ENCODE measurements at places on chromosomes 5 and 9.

DNA sequence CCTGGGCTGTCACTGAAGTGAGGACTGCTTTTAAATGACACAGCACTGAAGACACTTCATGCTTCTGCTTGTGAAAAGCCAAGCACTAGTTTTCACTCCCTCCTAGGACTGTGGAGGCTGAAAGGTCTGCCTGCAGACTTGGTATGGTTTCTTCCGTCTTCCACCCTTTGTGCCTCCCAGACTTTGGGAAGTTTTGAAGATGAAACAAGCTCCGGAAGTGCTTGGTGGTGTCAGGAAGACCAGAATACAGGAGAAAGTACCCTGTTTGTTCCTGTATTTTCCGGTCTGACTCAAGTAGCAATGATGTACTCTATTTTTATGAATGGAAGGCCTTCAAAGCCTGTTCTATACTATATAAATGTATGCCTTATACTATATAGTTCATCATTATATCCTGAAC is 222.7 kb downstream of the PDZD2 start:
- no peak for DNase-seq

DNA sequence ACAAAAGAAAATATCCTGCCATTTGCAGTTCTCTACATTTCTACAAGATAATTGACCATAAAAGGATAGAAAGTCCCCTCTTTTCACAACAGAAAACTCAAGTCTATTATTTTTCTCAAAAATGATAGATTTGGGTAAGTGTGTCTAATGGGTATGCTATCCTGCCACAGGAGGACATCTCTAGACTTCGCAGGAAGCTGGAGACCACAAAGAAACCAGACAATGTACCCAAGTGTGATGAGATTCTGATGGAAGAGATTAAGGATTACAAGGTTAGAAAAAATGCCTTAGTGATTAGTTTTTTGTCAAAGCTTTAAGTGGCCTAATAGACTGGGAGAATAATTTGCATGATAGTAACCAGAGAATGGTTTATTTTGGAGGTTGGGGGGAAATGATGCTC is 28.1 kb downstream of the RNF20 start:
- DNase-seq: no peak

DNA sequence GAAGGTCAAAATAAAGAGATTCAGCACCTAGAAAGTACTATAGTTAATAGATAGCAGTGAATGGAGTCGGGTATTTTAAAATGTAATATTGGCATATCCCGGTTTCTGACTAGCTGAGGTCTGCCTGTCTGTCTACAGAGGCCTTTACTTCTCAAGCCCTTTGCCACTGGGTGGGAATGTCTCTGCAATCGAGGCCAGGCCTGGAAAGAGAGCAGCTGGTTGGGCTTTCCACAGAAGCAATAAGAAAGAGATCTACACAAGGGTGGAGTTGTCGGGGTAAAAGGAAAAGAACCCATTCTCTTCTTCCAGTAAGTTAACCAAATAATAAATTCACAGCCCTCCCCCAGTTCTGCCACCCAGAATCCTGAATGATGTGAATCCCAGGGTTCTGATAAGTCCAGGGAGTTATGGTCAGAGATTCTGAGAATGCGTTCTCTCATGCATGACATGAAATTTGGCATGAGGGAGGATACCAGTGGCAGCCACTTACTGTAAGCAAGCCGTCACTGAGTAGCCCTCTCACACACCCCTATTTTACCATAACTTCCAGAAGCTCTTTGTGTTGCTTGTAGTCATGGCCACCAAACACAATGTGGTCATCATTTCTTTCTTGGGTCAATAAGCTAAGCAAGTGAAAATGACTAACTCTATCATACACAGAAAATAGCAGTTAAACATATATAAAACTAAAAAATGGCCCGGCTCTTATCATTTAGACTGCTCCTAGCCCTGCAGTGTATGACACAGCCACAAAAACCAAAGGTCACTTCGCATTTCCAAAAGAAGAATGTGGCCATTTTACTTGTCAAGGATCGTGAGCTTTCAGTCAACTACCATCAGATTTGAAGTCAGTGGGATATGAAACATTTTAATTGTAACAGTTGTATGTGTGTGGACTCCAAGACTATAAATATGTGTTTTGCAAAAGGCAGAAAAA is 185.0 kb downstream of the GLIS3 start:
- DNase-seq: no peak

- DNase-seq: no peak
Measured at GRCh38 chr9:125233678-125234077, 7.5 kb downstream of the HSPA5 start.

DNA sequence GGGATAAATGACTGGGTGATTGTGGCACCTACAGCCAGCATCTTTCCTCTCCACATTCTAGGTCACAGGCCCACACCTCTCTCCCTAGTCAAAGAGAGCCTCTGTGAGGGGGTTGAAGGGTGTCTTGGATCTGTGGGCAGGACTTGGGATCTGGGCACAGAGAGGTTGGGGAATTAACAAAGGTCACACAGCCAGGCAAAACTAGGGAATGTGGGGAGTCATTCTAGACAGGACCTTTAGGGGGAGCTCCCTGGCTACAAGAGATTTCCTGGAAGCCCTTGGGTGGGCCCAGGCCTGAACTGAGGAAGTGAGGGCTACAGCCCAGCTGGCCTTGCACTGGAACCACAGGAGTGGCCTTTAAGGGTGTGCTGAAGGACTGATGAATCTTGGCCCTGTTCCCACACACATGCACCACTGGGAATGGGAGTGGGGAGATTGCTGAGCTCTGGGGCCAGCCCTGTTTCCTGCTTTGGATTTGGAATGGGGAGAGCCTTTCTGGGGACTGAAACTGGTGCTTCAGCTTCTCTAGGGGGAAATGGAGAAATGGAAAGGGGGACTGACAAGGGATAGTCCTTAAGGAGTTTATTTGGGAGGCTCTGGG is 12.4 kb upstream of the CXXC5 start:
- DNase-seq: peak; percentile 47

DNA sequence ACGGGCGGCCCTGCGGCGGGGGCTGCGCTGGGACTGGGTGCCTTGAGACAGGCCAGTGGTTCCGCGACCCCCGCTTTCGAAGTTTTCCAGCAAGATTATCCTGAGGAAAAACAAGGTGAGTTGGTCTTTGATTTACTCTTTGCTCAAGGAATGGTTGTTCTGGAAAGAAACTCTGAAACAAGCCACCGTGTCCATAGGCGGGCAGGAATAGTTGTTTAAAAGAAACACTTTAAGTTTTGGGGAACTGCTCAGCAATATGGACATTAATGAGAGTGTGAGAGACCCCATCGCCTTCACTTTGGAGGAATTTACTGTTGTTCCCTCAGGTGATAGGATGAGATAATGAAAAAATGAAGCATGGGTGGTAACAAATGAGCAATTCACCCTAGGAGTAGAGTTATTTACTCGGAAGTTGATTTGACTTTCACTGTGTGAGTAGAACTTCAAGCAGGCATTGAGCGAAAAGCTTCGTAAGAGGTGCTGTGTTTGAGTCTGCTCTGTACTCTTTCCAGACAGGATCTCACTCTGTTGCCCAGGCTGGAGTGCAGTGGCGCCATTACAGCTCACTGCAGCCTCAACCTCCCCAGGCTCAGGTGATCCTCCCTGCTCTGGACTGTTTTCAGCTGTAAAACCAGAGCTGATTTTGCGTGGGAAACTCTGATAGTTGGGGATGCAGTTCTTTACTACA is 1.1 kb downstream of the DMRTA1 start:
- no peak for DNase-seq

- no peak for DNase-seq
Measured at GRCh38 chr5:125848751-125849150, 574.5 kb upstream of the GRAMD2B start.
